ENCODE measurements at places on chromosomes 6 and 20.

DNA sequence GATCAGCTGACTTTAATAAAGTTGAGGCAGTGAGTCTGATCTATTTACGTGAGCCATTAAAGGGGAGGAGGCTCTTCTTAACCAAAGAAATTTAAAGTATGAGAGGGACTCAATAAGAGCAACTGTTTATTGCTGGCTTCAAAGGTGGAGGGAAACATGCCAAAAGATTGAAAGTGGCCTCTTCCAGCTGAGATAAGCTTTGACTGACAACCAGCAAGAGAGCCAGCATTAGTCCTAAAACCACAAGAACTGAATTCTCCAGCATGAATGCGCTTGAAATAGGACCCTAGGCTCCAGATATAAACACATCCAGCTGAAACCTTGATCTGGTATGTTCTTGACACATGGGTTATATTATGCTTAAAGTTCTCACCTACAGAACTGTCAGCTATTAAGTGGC, 123.1 kb upstream of the GJE1 start:
- DNase-seq = no peak

GRCh38 chr20:56949318-56949717, 317.1 kb downstream of the BMP7 start:
- no peak for DNase-seq

DNA sequence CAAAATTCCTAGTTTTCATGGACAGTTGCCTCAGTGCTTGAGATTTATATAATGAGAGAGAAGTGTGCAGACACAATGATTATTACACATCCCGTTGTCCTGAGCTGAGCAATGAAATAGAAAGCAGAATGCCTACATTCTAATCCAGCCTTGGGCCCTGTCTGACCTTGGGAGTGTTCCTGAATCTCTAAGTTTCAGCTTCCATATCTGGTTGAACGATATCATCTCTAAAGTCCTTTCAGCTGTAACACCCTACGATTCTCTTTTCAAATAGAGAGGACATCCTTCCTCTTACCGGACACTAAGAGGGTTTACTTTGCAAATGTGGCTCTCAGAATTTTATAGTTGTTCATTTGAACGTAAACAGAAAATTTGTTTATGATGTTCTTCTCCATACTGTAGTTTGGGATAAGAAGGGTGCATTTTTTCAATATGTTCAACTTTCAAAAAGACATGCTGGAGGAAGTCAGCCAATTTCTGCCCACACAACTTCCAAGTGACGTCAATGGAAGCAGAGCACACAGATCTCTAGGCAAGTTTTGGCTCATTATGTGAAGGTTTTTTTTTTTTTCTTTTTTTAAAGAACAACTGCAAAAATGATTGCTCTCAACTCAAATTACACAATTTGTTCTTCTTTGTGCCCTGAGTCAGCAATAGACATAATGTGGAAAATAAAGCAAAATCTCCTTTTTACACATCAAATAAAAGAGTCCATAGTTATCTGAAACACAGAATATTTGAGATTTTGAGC, 50.4 kb downstream of the PDE7B start:
- DNase-seq = no peak

GRCh38 chr6:1164600-1164999, 147.3 kb upstream of the FOXQ1 start:
- DNase-seq = no peak

- DNase-seq = no peak
These were observed 274.7 kb upstream of the SUPT3H start for GRCh38 chr6:45652416-45652815.

- DNase-seq = no peak
These were observed 260.7 kb downstream of the ALDH8A1 start for GRCh38 chr6:134689177-134689576.

DNA sequence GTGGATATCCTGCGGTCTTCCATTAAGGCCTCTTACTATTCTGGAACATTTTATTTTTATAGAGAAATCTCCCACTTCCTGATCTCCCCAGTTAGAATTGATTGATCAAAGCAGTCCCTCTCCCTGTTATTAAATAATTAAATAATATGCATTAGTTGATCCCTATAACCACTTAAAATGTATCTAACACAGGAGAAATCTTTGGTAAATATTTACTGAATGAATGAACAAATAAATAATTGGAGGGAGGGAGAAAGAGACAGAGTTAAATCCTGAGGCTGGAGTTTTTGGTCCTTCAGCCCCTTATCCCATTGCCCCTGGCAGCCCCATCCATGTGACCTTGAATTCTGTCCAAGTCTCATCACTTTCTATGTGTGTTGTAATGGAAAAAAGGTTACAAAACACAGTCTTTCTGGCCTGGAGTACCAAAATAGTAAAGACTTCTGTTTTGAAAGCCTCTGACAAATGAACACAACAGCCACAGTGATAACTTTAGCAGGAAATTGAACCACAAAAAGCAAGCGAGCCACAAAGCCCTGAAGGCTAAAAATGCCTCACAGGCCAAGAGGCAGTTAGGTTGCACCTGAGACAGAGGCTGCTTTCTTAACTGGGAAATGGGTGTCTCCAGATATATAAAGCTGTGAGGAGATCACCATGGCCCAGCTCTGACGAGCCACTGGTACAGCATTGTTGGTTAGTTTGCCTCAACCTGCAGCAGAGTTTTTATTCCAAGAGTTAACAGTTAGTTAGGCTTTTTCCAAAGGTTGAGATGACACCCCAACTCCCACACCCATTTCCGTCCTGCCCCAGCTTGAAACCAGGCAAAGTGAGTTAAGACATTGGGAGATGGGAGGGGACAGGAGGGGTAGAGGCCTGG, 11.3 kb downstream of the NT5E start:
- DNase-seq = no peak

- no peak for DNase-seq
These were observed 24.1 kb upstream of the SULF2 start for GRCh38 chr20:47809161-47809960.

Data from NCI-H2107 (cell line).